ENCODE measurements at places on chromosomes 13 and 19.
A peak's percentile ranks its signal among the peaks of the same experiment; 100 is the strongest.

DNA sequence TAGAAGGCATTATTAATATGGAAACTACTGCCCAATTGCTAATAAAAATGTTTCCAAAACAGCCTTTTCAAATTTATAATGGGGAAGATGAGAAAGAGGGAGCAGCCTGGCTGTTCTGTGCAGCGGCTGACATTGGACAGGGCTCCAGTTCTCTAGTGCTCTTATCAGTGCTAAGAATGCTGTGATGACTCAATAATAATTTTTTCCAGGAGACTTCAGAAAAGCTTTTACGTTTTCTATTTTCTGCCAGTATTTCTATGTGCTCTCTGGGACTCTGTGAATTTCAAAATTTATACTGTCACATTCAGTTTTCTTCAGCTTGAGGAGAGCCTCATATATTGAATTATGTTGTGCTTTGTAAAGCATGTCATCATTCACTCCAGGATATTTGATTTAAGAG, 209.6 kb downstream of the VWA8 start:
- DNase-seq = no peak

GRCh38 chr19:24078680-24079079, 8.3 kb upstream of the ZNF254 start:
- no peak for DNase-seq

- no peak for DNase-seq
Measured at GRCh38 chr13:21938168-21938567, 267.3 kb downstream of the FGF9 start.

- DNase-seq = no peak
Measured at GRCh38 chr13:98428256-98428966, 148.5 kb downstream of the STK24 start.

GRCh38 chr13:42740753-42741152, 40.6 kb upstream of the FAM216B start:
- peak; percentile 49 for DNase-seq
